Immature natural killer cell (primary cell): ENCODE measurements at places on chromosomes 3 and 15. TPM values are rescaled to one million over a fixed set of nuclear protein-coding genes. Genes with fewer than 3 reads are reported as not detected.

- no peak for DNase-seq
These were observed 502.4 kb downstream of the LPP start for GRCh38 chr3:188656196-188656982.

The PARP15 gene
- polyA plus RNA-seq = 17.0 TPM

The FETUB gene
- polyA plus RNA-seq = not detected

GRCh38 chr15:93035953-93036810, 52.8 kb downstream of the RGMA start:
- peak; percentile 55 for DNase-seq

The ZPLD1 gene
- not detected for polyA plus RNA-seq

DNA sequence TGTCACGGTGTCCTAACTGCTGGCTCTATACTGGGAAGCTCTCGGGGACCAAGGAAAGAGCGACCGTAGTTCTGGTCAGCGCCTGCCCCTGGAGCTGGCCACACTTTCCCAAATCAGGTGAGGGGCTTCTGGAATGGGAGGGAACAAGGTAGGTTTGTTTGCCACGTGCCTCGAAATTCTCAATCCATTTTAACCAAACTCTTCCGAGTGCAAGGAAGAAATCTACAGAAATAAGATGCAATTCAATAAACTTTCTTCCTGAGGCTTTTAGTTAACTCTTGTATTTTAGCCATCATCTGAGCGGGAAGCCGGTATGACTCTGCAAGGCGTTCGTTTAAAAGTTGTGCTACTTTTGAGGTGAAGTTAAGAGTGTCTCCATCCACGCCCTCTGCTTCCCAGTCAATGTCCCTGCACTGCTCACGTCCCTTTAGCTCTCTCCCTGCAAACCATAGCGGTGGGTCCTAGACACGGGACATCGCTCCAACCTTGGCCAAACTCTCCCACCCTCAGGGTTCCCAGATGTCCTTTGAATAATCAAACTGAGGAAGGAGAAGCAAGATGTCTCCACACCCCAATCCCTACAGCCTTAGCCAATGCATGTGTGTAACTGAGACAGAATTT, 597 bp downstream of the AGTR1 start:
- DNase-seq = no peak

GRCh38 chr3:146223401-146224373, 27.2 kb downstream of the PLSCR4 start:
- no peak for DNase-seq

The NLGN1 gene
- not detected for polyA plus RNA-seq

The STAB1 gene
- polyA plus RNA-seq = not detected

DNA sequence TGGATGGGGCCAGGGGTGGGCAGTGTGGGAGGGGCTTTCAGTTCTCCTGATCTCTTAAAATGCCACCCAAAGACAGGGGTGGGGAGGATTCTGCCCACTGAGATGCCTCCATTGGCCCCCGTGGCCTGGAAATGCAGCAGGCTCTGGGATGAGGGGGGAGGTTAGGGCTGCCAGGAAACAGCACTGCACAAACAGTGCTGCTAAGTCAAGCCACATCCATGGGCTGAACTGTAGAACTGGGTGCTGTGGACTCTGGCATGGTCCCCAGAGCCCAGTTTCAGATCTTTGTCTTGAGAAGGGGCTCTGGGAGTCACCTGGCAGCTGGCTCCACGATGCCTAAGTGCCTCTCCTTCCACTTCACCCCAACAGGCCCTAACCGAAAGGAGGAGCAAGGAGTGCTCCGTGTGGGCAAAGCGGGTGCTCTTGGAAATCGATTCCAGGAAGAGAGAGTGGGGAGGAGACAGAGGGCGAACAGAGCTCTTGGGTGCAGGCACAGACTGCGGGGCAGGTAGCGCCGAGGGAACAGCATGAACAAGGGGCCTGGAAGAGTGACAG, 7.8 kb downstream of the PLA2G4E start:
- DNase-seq = no peak

DNA sequence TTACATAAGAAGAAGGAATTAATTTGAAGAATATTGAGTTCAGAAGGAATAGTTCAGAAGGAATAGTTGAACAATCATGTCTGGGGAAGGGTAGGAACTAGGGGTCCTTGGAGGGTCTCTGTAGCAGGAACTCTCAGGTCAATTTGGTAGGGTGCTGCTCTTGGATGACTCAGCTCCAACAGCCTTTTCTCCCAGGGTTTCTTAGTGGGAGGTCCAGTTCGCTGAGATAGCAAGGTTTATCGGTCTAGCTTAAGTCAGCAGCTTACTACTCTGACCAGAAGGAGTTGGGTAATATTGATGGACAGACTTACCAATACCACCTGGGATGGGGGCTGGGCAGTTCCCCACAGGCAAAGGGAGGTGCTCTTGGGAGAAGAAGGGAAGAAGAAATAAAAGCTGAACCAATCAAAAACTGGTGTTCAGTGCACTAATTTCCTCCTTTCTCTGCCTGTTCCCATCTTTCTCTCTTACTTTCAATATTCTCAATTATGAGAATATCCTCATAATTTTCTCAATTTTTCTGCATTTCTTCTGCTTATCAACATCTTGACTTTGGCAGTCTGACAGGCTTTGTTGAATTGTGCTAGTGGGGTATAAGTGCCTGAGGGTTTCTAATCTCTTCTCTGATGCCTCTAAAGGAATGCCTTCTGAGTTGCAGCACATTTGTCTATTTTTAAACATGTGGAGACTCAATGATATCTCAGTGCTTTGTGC, 14.4 kb upstream of the MITF start:
- no peak for DNase-seq

The SSUH2 gene
- not detected for polyA plus RNA-seq

GRCh38 chr15:75809986-75810750, 33.1 kb upstream of the UBE2Q2 start:
- peak; percentile 16 for DNase-seq

The ATP13A5 gene
- polyA plus RNA-seq = not detected

The SH2D7 gene
- not detected for polyA plus RNA-seq

- DNase-seq = no peak
These were observed 25.6 kb upstream of the ARL8B start for GRCh38 chr3:5096336-5097008.

- DNase-seq = no peak
These were observed 155.1 kb downstream of the ALCAM start for GRCh38 chr3:105521770-105522169.

GRCh38 chr15:74977599-74977998, 17.8 kb upstream of the SCAMP5 start:
- no peak for DNase-seq

The SOX14 gene
- polyA plus RNA-seq = not detected

GRCh38 chr3:189586941-189587663, 44.1 kb upstream of the TP63 start:
- no peak for DNase-seq

GRCh38 chr3:98008855-98009254, 26.3 kb downstream of the GABRR3 start:
- no peak for DNase-seq

- DNase-seq = no peak
These were observed 5.4 kb downstream of the NFKBIZ start for GRCh38 chr3:101854608-101855304.

- no peak for DNase-seq
These were observed 4.5 kb upstream of the MRPS22 start for GRCh38 chr3:139339219-139339906.

The RETNLB gene
- not detected for polyA plus RNA-seq

GRCh38 chr3:25349095-25349494, 79.0 kb upstream of the RARB start:
- DNase-seq = no peak

DNA sequence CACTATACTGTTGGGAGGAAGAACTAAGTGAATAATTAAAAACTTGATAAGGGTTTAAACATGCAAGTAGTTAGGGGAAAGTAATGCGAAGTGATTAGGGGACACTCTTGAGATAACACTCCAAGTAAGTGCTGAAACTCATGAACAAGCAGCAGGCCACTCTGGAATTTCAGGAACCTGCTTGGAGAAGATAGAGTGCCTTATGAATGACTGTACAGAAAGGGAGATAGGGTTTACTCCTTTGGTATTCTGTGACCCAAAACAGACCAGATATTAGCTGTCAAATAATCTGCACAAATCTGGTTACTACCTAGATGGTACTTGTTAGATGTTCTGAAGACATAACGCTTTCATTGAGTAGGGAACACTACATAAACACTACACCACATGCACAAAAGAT, 85.6 kb downstream of the FRMD4B start:
- no peak for DNase-seq

The GRAMD1C gene
- polyA plus RNA-seq = 0.93 TPM

DNA sequence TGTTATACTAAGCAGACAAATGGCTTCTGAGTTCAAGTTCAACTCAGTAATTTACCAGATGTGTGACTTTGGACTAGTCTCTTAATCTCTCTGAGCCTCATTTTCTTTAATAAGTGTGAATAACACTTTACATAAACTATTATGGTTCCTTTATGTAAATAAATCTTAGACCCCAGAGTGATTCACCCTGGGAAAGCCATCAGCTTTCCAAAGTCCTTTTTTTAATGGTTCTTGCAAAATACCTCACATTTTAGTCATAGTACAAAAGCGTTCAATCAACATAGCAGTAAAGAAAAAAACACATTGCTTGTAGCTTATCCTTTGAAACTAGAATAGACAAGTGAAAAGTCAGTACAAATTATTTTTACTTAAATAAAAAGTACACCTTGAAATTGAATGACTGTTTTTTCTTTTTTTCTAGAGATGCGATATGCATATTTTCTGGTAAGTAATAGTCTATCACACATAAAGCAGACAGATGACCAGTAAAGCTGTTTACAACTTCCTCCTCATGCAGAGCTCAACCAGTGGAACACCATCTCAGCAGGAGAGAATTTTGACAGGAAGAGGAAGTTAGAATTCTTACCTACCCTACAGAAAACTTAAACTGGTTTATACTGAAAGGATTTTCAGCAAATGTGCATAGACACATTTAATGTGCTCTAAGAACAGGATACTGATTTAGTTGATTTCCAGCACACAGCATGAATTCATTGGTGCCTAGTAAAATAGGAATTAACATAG, 123.0 kb upstream of the AGBL1 start:
- no peak for DNase-seq

DNA sequence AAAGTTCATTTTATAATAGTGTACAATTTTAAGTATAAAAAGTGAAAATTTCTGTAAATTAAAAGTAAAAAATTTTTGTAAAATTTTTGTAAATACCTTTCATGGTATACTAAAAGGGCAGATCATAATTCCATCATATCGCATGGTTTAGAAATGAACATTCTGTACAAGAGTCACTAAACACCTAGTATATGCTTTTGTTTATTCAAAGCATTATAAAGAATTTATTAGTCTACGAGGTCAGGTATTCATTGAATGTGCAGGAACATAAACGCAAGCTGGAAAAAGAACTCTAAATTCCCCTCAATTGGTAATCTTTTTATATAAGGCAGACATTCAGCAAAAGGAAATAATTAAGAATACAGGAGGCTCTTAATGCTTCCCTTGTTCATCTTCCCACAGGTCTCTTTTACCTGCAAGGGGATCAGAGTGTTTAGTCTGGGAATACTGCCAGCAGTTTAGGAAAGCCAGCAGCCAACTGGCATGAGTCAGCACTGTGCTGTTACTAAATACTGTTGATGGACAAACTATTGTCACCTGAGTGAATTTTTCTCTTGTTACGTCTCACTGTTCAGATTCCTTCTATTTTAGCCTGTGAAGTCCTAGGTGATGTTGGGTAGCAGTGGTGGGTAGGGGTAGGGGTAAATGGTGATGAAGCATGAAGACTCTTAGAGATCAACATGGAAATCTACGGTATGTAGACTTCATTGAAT, 70.1 kb downstream of the UQCC5 start:
- DNase-seq = no peak

DNA sequence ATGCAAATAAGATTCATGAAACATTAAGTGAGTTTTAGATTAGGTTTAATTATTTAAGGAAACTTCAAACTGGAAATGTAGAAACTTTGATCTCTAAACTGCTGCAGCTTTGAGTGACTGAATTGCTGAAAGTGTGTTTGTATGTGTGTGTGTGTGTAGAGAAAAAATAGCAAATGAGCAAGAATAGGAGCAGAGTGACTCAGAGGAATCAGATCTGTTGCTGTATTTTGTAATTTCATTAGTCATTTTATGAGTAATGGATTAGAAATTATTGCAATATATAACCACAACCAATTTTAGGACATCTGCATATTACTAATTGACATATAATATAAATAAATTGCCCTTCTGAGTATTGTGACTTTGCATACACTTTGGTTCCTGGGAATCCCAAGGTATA, 52.8 kb upstream of the SLC9A9 start:
- DNase-seq = no peak

- peak; percentile 34 for DNase-seq
These were observed 28.1 kb downstream of the NR1I2 start for GRCh38 chr3:119810018-119810435.

- no peak for DNase-seq
These were observed 236.7 kb upstream of the WNT5A start for GRCh38 chr3:55723653-55724406.

- DNase-seq = no peak
These were observed 798.4 kb upstream of the GRM7 start for GRCh38 chr3:6062261-6063187.

- no peak for DNase-seq
These were observed 3.8 kb upstream of the LOXL1 start for GRCh38 chr15:73922186-73923151.
